Thymus (tissue), 14 donors: ENCODE measurements at places on chromosomes 5 and 9. TPM values are rescaled to one million over a fixed set of nuclear protein-coding genes. Genes with fewer than 3 reads are reported as not detected.

DNA sequence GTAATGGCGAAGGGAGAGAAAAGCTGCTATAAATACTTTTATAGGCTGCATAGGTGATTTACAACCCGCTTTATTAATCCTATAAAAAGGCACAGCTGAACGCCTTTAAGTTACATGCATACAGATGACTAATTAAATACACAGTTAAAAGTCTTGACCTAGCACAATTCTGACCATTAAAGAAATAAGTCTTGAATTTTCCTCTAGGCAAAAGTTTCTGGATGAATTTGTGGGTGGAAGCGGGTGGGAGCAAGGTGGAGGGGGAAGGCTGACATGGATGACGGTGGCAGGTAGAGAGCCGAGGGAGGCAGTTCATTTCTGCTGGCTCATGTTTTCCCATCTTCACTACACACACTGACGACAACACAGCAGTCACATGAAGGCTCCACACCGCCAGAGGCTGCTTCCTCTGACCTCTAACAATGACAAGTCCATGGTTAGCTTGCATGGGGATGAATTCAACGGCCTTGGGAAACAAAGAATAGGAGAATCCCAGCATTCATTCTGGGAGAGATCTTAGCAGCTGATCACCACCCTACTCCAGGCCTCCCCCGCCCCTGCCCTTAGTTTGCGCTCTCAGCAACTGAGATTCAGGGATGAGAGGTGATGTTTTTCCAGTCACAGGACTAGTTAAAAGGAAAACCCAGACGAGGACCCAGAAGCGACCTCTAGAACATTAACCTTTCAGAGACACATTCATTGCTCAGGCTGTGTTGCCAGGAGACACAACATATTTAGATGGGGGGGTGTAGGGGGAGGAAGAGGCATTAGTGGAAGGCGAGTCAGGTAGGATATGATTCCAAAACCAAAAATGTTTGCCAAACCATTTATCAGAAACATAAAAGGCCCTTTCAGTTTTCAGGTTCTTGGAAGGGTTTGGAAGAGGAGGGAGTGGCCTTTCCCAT is 329.3 kb downstream of the PIK3R1 start:
- DNase-seq, result no peak

DNA sequence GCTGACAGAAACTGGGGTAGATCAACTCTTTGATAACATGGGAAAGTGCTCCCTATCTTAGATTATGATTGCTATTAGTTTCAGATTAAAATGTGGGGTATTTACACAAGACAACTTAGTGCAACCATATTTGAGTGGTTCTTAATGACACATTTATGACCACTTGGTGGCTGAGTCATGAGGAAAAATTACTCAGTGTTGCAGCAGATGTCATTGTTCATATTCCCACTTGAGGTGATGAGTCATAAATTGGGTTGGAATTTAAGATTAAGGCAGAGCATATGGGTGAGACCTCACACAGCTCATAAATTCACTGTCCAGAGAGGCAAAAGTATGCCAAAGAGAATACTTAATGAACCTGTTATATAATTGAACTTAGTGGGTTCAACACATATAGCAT is 408.3 kb downstream of the DMRT2 start:
- no peak for DNase-seq

GRCh38 chr9:26656003-26656870 is 236.4 kb downstream of the CAAP1 start:
- no peak for DNase-seq

DNA sequence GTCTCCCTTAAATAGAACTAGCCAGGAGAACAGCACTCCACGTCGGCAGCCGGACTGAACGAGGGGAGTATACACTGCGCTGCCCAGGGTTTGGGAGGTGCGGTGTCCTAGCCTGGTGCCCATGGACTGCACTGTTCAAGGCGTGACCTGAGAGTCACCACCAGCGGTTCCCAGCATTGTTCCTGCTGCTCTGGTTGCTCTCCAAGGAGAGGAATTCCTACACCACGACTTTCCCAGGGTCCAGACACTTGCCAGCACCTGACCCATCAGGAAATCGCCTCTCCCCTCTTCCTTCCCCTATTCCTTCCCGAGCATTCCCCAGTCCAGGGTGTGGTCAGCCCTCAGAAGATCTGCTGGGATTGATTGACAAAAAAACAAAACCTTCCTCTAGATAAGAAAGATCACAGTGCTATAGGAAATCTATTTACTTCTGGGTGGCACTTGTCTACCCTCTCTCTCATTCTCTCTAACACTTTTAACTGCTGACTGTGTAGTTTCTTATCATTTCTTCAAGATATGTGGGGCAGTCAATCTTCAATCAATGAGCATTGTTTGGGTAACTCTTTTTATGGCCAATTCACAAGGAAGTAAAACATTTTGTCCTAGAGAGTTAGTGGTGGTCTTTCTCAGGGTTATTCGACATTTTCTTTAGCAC is 297.8 kb upstream of the ACTBL2 start:
- no peak for DNase-seq

DNA sequence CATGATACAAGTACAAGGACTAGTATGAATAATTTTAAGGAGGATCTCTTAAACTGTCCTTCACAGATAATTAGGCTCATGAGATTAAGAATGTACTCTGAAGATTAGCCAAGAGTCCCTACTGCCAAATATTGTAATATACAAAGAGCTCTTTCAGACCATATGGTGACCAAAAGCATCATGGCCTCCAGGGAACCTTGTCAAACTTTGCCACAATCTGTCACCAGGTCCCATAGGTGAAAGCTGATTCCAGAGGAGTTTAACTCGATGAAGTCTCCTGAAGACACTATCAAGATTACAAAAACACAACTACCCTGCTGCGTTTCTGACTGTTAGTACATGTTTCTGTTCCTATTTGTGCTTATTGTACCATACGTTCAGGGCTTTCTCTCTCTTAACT is 395.4 kb upstream of the ITGA1 start:
- DNase-seq, result no peak

DNA sequence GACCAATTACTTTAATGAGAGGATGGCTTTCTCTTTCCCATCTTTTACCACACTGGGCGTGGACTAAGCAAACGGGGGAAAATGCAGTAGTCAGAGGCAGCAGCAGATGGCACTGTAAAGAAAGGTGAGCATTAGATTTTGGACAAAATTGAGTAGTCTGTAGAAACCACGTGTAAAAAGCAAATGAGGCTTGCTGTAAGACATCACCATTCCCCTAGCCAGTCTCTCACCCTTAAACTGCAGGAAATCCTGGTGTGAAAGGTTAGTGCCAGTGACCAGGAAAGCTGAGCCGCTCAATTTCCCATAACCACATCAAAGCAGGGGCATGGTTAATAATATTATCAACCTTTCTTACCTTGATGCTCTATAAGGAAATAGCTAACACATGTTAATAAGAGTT is 31.8 kb downstream of the SPATA31C2 start:
- no peak for DNase-seq

CER1 gene
- 0.05 TPM for total RNA-seq

SPINK7 gene
- total RNA-seq, result 1.2 TPM
